ENCODE measurements at places on chromosomes 3 and 15. TPM values are rescaled to one million over a fixed set of nuclear protein-coding genes. Genes with fewer than 3 reads are reported as not detected.

DNA sequence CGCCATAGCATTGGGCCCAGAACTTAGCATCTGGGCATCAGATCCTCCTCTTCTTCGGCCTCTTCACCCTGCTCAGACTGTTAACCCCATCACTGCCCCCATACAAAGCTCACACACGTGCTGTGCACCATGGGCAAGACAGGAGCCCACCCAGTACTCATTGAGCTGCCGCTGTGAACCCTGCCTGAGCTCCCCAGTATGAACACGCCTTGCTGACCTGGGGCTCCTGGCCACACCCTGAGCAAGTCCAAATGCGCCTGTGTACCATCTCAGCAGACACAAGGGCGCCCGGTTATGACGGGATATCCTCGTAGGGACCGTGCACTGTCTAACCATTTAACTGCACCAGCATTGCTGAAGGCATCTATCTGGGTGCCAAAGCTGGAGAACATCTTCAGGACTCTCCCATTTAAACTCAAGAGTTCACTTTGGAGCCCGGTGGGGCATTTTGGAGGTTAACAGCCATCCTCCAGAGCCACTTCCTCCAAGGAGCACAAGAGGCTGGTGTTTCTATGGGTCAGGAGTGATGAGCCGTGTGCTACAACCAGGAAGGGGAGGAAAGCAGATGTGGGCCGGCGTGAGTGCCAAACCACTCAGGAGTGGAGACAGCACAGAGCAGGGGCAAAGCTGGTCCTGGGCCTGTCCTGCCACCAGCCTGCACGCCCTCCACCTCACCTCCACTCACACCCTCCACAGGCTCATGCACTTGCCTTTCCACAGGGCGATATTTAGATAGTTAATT lies 12.1 kb downstream of the PRR23E start:
- DNase-seq = no peak

ADCY5 gene
- not detected for total RNA-seq

SSR3 gene
- 189 TPM for total RNA-seq

DNA sequence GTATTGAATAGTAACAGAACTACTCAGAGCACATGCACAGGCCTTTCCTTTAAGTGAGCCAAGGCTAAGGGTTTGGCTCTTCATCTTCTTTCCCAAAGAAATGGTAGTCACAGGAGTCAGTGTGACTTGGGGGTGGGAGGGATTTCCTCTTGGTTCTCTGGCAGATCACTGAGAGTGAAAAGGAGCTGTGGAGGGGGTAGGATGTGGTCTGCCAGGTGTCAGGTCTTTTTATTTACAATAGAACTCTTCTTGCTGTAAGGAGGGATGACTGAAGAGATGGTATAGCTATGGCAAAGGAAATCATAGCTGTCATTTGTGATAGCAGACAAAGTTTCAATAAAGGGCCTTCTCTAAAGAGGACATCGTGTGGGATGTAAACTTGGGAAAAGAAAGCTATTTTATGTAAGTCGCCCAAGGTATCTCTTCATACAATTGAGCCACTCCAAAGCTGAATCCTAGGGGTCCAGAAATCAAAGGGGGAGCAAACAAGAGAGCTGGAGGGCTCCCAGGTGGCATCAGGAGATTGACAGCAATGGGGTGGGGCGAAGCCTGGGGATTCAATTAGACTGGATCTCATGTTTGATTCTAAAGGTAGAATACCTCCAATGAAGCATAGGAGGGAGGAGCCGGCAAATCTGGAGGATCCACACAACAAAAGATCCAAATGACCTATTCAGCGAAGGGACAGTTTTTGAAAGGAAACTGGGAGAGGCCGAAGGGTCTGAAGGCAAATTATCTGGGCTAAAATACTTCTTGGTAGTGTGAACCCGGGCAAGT lies 20.0 kb upstream of the CHD2 start:
- DNase-seq = no peak
